Ovary (tissue), 10 donors: ENCODE measurements at places on chromosomes 5 and 9.

GRCh38 chr5:142012186-142012785, 541 bp downstream of the GNPDA1 start:
- peak; percentile 41 for DNase-seq

DNA sequence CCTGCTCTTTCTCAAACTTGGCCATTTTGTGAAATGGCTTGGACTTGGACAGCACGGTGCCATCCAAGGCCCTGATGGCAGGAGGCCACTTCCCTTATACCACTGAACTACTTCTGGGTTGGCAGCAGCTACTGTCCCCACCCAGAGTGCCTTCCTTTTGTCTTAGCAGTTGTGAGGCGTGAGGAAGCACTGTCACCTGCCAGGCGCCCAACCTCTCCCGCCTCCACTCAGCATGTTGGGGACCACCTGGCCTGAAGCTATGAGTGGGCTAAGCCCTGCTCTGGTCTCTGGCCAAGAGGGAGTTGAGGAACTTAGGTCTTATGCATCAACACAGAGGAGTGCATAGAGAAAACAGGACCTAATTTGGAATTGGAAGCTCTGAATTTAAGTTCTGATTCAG, 276.0 kb downstream of the ENC1 start:
- no peak for DNase-seq

- DNase-seq, result no peak
Observed at GRCh38 chr9:19782005-19782404, 6.8 kb downstream of the SLC24A2 start.

DNA sequence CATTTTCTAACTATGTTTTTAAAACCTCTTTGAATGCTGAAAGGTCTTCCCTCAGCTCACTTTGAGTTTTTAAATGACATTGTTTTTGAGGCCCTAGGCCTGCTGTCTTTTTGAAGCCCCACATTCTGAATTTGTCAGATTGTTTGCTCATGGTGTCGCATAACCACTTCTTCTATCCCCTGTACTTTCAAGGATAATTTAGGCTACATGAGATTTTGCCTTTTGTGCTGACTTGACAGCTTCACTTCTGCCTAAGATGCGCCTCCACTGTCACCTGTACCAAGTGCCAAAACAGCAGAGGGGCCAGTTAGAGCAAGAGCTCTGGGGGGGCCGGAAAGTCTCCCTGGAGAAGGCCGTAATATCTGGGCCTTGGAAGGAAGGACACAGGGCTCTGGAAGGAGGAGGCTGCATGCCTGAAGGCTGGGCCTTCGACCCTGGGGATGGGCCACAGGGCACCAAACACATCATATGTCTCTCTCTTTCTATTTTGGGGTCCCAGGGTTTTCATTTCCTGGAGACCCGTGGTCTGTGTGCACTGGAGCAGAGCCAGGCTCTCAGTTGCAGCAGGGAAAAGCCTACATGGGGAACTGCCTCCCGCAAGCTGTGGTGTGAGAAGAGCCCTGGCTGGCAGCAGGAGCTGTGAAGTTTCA, 49.1 kb downstream of the NDST1 start:
- DNase-seq, result no peak

- no peak for DNase-seq
Observed at GRCh38 chr9:21668516-21668915, 133.9 kb upstream of the MTAP start.

GRCh38 chr5:58025809-58026208, 434.1 kb downstream of the PLK2 start:
- DNase-seq, result no peak

- no peak for DNase-seq
Observed at GRCh38 chr5:147949711-147950573, 43.6 kb upstream of the C5orf46 start.

- DNase-seq, result no peak
Observed at GRCh38 chr5:29697278-29697677, 1496.2 kb upstream of the CDH6 start.

DNA sequence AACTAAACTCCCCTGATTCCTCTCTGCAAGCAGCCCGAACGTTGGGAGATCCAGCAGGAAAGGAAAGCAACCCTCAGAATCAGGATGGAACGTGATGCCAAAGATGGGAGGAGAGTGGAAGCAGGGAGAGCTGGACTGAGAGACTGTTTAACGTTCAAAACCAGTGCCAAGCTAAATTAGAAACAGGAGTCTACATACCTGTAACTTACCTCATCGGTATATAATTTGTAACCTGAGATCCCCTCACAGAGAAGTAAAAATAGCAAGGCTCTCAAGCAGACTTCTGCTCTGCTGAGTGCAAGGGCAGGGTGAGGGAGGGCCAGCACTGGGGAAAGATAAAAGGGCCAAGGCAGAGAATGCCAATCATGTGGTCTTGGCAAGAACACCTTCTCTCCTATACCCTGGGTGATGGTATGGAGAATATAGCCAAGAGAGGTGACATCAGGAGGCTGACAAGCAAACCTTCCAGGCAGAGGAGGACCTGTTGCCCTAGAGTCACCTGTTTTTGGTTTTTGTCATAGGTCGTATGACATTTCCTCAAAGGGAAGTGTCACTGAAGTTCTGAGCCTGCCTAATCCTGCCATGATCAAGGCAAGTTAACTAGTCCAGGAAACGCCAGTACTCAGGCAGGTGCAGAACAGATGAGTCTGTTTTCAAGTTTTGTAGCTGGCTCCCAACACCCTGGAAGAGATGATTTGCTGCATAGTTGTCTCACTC, 472.0 kb downstream of the NFIB start:
- no peak for DNase-seq

DNA sequence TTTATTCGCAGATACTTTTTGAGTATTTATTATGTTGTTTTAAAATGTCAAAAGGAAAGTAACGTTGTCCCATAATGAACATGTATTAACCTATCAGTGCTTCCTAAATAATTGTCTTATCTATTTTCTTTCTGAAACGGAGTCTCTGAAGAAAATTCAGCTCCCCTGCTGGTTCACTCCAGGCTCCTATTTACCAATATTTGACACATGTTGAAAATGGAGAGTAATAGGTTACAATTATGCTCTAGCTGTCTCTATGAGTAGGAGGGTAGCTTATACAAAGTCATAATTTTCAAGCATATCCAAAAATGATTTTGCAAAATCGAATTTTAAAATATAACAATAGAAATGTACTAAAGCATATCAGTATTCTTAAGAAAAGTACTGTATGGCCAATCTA, 844.1 kb downstream of the CDH18 start:
- DNase-seq, result no peak

GRCh38 chr5:96331210-96331609, 101.8 kb downstream of the PCSK1 start:
- no peak for DNase-seq

GRCh38 chr5:68744206-68744605, 349.6 kb upstream of the SLC30A5 start:
- no peak for DNase-seq

- no peak for DNase-seq
Observed at GRCh38 chr9:90659650-90660364, 17.2 kb upstream of the DIRAS2 start.

DNA sequence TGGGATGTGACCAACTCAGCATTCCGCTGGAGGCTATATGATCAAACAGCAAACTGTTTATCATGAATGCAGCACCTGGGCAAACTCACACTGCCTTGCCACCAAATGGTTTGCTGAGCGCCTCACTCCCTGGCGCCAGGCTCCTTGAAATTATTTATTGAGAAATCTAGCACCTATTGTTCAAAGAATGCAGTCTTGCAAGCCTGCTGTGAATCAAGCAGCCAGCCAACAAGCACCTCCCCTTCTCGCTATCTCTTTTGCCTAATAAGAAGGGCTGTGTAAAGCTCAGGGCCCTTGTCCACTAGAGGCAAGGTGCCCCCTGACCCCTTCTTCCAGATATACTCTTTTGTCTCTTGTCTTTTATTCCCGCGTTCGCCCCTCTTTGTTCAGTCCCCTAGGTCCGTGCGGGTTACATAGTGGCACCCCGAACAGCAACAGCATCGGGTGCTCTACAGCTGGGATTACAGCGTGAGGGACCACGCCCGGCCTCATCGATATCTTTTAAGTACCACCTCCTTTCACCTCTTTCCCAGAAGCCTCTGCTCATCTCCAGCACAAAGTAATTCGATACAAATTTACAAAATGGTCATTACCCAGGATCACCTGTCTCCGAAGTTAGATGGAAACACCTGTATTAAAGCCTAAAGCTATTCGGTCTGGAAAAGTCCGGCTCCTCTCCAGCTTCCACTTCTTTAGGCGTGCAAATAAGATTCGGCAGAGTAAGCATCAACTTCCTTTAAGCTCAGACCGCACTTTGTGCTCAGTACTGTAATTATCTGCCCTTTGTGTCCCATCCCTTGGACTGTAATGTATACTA, 896 bp downstream of the RIGI start:
- DNase-seq, result no peak

DNA sequence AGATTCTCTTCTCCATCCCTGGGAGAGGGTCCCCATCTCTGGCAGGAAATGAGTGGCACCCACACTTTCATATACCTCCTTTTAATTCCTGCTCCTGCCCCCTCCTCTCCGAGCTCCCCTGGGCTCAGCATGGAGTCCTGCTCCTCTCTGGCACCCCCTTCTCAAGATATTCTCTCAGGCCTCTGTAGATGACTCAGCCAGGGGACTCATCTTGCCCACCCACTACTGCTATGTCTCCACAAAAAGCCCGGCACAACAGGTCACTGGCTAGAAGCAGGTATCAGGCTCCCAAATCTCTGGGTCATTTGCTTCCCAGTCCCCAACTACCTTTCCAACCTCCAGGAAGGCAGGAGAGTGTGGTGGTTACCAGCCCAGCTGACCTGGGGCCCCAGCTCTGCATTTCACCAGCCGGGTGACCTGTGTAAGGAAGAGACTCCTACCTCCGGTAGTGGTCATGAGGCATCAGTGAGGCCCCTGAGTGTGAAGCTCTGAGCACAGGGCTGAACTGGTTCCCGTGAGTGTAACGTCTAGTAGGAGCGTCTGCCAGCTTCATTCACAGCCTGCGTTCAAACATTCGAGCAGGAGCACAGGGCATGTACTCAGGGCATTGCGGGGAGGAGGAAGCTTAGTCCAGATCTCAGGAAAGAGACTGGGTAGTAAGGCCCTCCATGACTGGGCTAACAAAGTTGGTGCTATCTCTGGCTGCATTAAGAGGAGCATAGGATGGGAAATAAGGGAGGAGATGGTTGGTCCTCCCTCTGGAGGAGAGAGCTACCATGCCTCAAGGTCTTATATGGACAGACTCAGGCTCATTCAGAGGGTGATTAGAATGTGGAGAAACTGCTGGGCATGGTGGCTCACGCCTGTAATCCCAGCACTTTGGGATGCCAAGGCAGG, 63.7 kb downstream of the LMX1B start:
- no peak for DNase-seq

- no peak for DNase-seq
Observed at GRCh38 chr5:169450464-169450863, 133.1 kb upstream of the SPDL1 start.

DNA sequence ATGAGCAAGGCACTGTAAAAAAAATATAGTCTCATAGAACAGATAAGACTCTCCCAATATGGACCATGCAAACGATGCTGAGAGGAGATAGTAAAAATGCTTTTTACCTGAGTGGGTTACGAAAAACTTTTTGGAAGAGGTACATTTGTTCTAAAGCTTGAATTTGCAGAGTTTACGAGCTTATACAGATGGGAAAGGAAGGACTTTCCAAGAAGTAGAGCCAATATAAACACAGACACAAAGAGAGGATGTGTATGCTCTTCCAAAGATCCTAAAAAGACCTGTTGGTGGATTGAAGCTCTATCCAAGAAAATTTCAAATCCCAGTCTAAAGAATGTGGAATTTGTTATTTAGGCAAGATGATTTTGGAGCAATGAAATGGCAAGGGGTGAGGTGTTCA, 127.1 kb upstream of the SLCO6A1 start:
- DNase-seq, result no peak

- DNase-seq, result peak; percentile 61
Observed at GRCh38 chr9:106862110-106862820, 701 bp upstream of the ZNF462 start.

GRCh38 chr5:2206293-2207108, 323.8 kb upstream of the IRX4 start:
- DNase-seq, result no peak

GRCh38 chr9:84136119-84136868, 155.7 kb downstream of the RMI1 start:
- no peak for DNase-seq

DNA sequence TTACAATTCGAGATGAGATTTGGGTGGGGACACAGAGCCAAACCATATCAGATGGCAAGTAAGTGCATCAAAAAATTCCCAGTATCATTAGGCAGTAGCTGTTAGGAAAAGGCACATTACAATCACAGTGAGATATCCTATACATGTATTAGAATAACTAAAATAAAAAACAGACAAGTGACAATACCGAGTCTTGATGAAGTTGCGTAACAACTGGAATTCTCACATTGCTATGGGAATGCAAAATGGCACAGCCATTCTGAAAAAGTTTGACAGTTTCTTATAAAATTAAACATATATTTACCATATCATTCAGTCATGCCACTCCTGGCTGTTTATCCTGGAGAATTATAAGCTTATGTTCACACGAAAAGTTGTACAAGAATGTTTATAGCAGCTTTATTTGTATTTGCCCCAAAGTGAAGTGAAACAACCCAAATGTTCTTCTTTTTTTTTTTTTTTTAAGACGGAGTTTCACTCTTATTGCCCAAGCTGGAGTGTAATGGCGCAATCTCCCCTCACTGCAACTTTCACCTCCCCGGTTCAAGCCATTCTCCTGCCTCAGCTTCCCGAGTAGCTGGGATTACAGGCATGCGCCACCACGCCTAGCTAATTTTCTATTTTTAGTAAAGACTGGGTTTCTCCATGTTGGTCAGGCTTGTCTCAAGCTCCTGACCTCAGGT, 93.1 kb upstream of the TLE1 start:
- DNase-seq, result no peak

GRCh38 chr5:142605611-142606010, 80.3 kb downstream of the FGF1 start:
- no peak for DNase-seq

- no peak for DNase-seq
Observed at GRCh38 chr5:86977190-86977589, 290.5 kb upstream of the RASA1 start.

- no peak for DNase-seq
Observed at GRCh38 chr5:144210655-144211054, 40.0 kb downstream of the KCTD16 start.

- no peak for DNase-seq
Observed at GRCh38 chr5:213803-214395, 4.1 kb downstream of the CCDC127 start.

- DNase-seq, result no peak
Observed at GRCh38 chr9:91285729-91286353, 75.9 kb downstream of the AUH start.

GRCh38 chr5:153211076-153211475, 279.4 kb upstream of the GRIA1 start:
- DNase-seq, result no peak

GRCh38 chr5:92715946-92716520, 865.0 kb downstream of the NR2F1-AS1 start:
- DNase-seq, result no peak

GRCh38 chr5:108521841-108522506, 140.1 kb upstream of the FBXL17 start:
- DNase-seq, result no peak

GRCh38 chr9:84996029-84996428, 326.5 kb downstream of the NTRK2 start:
- DNase-seq, result no peak
